ENCODE measurements at places on chromosomes 12 and 14. TPM values are rescaled to one million over a fixed set of nuclear protein-coding genes. Genes with fewer than 3 reads are reported as not detected.
A peak's percentile ranks its signal among the peaks of the same experiment; 100 is the strongest.

DNA sequence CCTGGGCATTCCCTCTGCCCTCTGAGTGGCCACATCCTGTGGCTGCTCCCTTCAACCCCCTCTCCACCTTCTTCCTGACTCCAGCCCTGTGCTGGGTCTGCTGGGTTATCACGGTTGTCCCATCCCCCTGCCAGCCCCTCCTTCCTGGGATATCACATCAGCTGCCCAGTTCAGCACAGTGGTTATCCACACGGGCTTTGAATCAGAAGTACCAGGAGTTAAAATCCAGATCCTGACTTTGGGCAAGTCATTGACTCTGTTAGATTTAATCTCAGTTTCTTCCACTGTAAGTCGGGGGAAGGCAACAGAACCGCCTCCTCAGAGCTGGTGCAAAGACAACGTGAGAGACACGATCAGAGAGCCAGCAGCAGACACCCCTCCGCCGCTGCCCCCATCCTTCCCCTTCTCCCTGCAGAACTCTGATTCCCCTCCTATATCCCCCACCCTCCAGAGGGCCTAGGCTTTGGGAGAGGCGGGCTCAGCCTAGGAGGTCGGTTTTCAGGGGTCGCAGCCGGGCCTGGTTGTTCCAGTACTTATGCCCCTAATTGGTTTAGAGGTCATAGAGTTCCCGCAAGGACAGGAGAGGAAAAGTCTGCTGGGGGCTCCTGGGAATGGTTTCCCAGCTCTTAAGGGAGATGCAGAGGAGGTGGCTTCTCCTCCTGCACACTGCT is 42.5 kb downstream of the PRIMA1 start:
- no peak for DNase-seq

GRCh38 chr14:55198749-55199148 is 7.4 kb upstream of the DLGAP5 start:
- DNase-seq = no peak

CAPS2 gene
- 25.1 TPM for total RNA-seq

DNA sequence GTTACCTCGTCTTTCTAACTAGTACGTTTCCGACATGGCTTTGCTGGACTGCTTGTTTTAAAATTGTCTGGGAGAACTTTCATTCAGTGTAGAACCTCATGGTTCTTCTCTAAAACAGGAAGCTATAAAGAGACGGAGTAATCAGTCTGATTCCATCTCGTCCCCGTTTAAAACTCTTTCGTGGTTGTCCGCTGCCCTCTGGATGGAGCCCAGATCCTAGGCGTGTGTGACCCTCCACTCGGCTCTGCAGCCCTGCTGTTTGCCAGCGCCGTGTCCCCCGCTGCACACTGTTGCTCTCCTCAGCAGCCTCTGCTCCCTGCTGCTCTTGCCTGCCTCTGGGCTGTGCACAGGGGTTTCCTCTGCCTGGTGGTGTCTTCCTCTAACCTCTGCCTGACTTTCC is 50.2 kb downstream of the SLC8B1 start:
- no peak for DNase-seq

GRCh38 chr14:23130871-23131270 is 11.8 kb upstream of the CEBPE start:
- peak; percentile 61 for DNase-seq

Measured in uterus (tissue), 4 donors.